ENCODE measurements at places on chromosomes 12 and 14.

- DNase-seq = no peak
Measured at GRCh38 chr12:63206494-63206893, 55.5 kb upstream of the AVPR1A start.

DNA sequence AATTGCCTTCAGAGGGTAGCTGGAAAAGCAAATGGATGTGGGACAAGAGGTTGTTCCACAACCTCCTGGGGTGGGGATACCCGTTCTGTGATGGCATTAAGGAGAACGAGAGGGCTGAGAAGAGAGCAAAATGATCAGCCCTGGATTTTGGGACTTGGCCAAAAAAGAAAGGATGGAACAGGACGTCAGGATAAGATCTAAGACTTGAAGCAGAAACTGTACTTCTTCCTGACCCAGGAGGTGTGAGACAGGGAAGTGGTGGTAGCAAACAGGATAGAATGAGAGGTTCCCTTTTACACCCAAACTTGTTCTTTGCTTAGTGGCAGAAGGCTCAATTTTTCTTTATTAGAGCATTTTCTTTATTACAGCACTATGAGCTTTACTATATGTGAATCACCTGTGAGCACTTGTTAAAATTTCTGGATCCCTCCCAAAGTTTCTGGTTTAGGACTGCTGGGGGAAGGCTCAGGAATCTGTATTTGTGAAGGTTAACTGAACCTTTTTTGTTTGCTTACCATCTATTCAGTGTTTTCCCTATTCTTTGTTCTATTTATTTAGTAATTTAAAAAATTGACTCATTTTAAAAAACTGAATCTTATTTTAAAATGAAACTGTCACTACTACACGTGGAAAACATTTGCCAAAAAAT is 59.2 kb downstream of the ERC1 start:
- no peak for DNase-seq

DNA sequence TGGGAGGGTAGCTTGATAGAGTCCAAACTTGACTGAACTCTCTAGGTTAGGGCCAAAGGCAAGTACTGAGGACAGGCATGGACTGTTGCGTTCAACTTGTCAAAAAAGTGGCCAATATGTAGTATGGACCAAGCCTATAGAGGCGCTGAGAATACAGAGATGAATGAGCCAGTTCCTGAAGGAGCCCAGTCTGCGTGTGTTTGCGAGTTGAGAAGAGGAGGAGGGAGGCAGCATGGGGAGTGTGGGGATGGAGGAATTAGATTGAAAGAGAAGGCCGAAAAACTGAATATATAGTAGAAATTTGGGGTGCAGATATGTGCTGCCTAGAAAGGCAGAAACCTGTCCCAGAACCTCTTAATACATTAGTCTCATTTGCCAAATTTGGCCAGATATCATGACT is 412.4 kb downstream of the PCNX1 start:
- DNase-seq = no peak

DNA sequence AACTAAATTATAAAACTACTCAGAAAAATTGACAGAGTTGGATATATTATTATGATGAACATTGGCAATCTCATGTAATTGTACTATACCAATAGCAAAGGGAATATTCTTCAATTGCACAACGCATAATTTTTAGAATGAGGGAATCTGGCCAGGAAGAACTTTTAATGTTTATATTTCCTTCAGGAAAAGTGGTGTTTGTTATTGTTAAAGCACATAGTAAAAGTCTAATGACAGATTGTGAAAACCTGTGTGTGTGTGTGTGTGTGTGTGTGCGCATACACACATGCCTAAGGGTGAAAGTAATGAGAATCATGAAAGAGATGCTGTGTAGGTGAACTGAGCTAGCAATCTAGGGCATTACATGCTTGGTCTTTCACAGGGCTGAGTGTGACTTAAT is 877.7 kb downstream of the SLC6A15 start:
- no peak for DNase-seq

GRCh38 chr12:27000961-27001360 is 13.2 kb downstream of the TM7SF3 start:
- DNase-seq = no peak

GRCh38 chr12:113700943-113701342 is 229.3 kb upstream of the LHX5 start:
- DNase-seq = no peak

DNA sequence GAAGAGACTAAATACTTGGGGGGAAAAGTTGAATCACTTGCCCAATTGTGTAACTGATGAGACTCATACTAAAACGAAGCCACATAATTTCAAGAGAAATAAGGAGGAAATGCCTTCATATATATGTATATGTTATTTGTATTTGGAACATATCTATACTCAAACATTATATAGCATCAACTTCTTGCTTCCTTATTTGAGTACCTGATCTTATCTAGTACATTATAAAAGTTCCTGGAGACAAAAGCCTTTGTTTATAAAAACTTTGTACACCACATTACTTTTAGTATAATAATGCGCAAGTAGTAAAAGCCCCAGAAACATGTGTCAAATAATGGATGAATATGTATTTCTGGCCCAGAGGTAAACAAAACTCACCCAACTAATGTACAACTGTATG is 92.0 kb downstream of the SLC2A13 start:
- no peak for DNase-seq

GRCh38 chr12:81083906-81084513 is 6.1 kb downstream of the ACSS3 start:
- DNase-seq = no peak

DNA sequence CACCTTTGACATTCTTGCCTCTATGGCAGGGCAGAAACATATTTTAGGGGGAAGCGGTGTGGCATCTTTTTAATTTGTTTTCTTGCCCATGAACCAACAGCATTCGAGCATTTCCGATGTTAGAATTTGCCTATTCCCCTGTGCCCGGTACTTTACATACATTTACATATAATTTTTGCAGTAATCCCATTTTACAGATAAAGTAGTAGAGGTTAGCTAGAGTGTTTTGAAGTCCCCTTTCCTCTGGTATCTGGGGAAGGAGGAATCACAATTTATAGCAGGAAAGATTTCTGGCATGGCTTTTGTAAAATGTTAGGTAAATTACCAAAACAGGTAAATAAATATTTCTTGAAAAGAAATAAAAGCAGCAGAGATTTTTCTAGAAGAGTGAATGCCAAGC is 1.6 kb downstream of the BORCS5 start:
- no peak for DNase-seq
